ENCODE measurements at places on chromosomes 7 and 10.

GRCh38 chr10:70774810-70775678, 10.1 kb downstream of the TBATA start:
- DNase-seq, result no peak

GRCh38 chr7:71716690-71717089, 584.7 kb downstream of the GALNT17 start:
- no peak for DNase-seq

GRCh38 chr7:1086588-1087464, 1.1 kb upstream of the GPER1 start:
- no peak for DNase-seq

- DNase-seq, result no peak
Measured at GRCh38 chr10:109924087-109924486, 776 bp upstream of the XPNPEP1 start.

GRCh38 chr10:19578571-19578970, 237.7 kb upstream of the PLXDC2 start:
- no peak for DNase-seq

DNA sequence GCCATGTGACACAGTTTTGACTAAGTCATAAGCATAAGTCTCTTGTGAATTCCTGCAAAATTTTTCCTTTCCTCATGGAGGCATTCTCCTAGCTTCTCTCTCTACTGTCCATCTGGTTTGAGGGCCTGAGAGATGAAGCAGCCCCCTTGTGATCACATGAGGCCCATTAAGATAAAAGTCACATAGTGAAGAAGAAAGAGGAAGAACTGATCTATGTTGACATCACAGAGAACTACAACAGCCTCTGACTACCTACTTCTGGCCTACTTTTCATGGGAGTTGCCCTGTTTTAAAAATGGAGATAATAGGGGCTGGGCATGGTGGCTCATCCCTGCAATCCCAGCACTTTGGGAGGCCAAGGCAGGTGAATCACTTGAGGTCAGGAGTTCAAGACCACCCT, 50.4 kb downstream of the TFEC start:
- no peak for DNase-seq

DNA sequence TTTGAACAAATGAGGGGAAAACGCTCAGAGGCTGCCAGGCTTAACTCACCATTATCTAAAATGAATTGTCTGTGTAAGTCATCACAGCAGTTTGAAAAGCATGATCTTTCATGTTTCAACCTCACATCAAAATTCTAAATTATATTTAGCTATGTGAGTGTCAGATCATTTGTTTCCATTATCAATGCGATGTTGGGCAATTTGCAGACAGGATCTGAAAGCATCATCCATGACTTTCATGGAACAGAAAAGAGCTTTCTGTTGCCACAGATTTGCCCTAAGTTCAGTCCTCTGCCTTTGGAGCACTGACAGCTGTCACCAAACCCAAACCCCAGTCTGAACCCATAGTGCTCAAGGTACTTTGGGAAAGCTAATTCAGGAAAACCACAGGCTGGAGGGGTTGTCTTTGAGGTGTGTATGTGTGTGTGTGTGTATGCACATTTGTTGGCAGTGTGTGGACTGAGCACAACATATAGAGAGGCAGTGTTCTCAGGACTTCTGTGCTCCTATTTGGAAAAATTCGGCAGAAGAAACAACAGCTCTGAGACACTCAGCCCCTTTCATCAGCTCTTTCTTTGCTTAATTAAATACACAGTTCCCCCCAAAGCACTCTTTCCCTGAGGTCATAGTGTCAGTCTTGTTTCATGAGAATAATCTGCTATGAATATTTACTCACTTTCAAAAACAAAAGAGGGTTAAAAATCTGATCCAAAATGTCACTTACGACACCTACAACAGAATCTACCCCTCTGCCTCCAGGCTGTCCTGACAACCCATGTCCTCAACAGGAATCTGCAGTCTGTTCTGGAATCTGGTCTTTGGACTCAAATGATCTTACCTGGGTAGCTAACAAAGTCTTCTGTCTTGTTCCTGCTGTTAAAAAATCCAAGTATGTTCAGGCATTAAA, 188.5 kb upstream of the KLF14 start:
- no peak for DNase-seq

Data from right lung (tissue), 10 donors.